ENCODE measurements at places on chromosomes 13 and 19.

- DNase-seq, result no peak
Measured at GRCh38 chr19:46839752-46840497, 10.7 kb downstream of the AP2S1 start.

DNA sequence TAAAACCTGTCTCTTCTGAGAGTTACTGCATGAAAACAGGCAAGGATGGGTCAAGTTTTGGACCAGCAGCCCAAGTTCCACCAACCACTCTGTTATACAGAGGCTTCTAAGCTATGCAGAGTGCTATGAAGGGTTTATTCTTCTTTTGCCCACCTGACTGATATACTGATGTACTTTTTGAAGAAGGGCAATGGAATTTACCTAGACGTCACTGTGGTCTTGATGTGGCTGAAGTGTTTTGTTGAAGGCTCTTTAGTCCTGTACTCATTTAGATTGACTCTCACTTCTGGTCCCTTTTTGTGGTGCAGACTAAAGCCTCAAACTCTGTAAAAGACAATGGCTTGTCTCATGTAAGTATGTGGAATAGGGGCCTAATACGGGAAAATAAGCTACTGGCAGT, 92.0 kb downstream of the DGKH start:
- DNase-seq, result no peak

GRCh38 chr13:46556418-46556779, 3.4 kb downstream of the LRCH1 start:
- DNase-seq, result no peak

- DNase-seq, result peak; percentile 51
Measured at GRCh38 chr19:13127051-13127450, 9.0 kb downstream of the NACC1 start.
